Fibroblast of skin of back (primary cell): ENCODE measurements at places on chromosomes 16 and 17.

- DNase-seq, result no peak
Measured at GRCh38 chr17:79141578-79142355, 67.1 kb downstream of the ENGASE start.

DNA sequence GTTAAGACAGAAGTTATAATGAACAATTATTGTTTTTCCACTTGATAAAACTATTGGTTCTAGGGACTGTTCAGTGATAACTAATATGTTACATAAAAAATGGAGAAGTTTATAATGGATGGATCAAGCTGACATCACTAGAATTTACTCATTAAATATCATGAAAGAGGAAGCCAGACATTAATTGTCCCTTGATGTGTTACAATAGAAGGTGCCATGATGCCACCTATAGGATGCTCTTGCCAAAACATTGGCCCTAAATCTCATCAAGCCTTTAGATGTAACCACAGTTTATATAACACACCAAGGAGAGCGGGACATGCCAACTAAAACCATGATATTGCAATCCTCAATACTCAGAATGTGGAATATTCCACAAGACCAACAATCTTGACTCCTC lies 147.9 kb upstream of the MON1B start:
- DNase-seq, result peak; percentile 6

DNA sequence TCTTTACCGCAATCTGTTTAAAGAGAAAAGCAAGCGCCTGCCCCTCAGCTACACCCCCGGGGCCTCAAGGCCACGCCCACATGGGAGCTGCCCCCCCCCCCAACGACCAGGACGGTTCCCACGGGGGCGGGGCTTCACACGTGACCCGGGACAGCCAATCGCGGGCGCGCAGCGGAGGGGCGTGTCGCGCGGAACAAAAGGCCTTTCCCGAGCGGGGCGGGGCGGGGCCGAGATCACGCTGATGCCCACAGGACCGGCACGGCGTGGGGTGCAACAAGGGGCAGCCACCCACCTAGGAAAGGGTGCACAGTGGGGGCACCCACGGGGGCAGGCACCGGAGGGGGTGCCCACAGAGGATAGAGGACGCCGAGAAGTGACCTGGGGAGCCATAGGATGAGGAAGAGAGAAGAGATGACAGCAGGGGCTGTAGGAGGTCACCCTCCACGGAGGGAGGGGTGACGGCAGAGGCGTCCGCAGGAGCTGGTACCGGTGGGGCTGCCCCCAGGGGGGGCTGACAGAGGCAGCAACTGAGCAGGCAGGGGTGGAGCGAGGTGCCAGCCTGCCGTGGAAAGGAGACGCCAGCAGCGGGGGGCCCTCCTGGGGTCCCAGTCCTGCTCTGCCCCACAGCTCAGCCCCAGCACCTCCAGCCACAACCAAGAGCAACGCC lies 6.2 kb downstream of the UNKL start:
- DNase-seq, result peak; percentile 83

DNA sequence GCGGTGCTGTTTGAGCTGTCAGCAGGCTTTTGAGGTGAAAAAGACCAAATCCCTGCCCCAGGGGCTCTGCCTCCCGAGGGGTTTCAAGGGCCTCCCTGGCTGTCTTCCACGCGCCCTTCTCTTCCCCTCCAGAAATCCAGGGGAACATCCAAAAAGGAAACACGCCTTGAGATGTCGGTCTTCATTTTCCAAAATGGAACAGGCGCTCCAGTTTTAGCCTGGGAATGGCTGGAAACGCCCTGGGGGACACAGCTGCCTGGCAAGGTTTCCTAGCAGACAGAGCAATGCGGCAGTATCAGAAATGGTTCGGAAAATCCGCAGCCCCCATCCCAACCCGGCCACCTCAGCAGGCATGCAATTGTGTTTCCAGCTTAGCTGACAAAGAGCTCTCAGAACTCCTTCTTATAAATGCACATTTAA lies 16.6 kb upstream of the LITAF start:
- DNase-seq, result no peak

- peak; percentile 60 for DNase-seq
Measured at GRCh38 chr17:2034157-2034556, 4.2 kb downstream of the DPH1 start.

DNA sequence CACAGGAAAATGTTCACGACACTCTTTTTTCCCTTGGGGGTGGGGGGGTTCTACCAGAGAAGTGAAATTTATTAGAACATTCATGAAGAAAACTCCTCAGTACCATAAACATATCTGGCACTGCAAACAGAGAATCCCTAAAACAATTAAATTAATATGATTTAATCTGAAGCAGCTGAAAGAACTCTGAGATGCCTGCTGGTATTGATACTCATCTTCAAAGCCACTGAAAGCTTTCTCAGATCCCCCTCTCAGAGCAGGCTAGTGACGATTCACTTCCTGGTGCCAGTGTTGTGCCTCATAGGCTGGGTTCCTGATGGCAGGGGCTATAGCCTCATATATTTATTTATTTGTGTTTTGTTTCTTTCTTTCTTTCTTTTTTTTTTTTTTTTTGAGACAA lies 52.7 kb downstream of the MYH10 start:
- no peak for DNase-seq

- DNase-seq, result peak; percentile 98
Measured at GRCh38 chr17:2192367-2193057, 111.1 kb downstream of the SMG6 start.

DNA sequence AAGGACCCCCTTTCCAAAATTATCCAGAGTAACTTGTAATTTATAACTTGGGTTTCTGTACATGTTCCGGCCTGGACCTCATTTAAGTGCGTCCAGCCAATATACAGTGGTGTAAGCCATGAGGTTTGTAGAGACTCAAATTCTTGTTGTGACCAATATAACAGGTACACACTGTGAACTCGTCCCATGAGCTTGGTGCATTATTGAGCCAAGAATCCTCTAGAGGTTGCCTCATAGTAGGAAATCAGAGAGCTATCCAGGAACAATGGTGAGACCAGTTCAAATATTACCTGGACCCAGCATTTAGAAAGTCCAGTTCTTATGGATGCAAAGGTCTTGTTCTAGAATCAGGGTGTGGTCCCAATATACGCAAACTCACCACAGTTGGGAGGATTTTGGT lies 138.2 kb downstream of the NPIPB5 start:
- DNase-seq, result no peak

DNA sequence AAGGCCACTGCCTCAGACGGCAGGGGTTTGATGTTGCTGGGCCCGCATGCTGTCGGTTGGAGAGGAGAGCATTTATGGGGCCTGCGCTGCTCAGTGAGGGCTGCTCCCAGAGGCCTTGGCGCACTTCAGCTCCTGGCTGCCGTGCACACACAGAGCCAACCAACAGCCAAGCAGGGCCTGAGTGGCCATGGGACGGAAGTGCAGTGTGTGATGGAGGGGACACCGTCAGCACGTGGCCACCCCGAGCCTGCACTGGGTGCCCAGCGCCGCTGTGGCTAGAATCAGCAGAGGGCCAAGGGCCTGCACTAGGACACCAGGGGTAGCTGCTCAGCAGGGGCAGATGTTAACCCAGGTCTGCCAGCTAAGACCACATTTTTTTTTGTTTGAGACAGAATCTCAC lies 21.8 kb downstream of the KLHL36 start:
- DNase-seq, result no peak

GRCh38 chr17:19460700-19461099 lies 49.7 kb downstream of the RNF112 start:
- no peak for DNase-seq

DNA sequence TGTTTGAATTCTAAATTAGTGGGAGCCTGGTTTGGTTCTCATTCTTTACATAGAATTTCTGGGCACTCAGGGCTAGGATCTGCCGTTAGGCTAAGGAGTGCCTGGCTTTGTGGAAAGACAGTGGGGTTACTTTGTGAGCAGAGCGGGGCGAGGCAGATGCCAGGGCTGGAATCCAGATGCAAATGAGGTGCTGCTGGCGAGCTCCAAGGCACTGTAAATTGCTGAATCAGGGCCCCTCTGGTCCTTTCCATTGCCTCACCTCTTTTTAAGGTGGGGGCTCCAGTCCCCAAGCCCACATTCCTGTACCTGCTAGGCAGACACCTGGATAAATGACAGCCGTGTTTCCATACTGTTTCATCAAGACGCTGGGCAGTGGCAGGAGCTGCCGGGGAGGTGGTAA lies 33.8 kb downstream of the PIPOX start:
- DNase-seq, result no peak

DNA sequence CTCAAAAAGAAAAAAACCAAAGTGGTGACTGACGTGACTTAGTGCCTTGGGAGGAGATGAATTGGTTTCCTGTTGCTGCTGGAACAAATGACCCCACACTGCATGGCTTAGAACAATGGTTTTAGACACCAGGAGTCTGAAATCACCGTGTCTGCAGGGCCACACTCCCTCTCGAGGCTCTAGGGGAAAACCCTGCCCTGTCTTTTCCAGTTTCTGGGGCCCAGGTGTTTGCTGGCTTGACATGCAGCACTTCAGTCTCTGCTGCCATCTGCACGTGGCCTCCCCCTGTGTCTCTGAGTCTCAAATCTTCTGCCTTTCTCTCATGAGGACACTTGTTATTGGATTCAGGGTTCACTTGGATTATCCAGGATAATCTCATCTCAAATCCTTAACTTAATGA lies 323.8 kb upstream of the TNRC6C start:
- DNase-seq, result no peak

GRCh38 chr16:54986409-54986808 lies 55.7 kb downstream of the IRX5 start:
- DNase-seq, result no peak

DNA sequence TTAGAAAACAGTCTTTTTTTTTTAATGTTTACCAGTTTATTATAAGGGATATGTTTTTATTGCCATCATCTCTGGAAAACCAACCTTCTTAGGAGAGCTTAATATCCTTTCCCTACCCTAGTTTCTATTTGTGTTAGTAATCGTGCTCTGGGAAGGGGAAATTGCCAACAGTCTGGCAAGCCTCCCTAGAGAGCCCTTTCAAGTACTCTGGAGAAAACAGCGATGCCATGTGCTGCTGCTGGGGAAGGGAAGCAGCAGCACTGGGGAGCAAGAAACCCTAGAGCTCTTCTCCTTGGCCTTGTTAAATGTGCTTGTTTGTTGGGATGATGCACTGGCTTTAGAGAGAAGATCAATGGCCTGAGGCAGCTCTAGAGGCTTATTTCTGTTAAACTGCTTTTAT lies 10.3 kb downstream of the RETREG3 start:
- no peak for DNase-seq

- DNase-seq, result no peak
Measured at GRCh38 chr17:39754958-39755553, 17.3 kb downstream of the GRB7 start.

DNA sequence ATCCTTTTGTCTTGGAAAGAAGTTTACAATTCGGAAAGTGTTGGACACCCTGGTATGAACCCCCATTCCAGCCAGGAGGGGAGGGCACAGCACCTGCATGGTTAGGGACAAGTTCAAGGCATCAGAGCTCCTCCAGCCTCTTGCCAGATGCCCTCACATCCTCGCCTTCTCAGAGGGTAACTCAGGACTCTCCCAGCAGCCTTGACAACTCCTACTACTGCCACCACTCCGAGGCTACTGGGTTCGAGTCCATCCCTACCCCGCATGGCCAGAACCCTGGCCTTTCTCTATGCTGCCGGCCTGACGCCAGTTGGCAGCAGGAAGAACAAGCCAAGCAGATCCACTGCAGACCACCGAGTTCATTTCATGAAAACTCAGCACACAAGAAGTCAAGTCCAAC lies 34.1 kb downstream of the AXIN2 start:
- no peak for DNase-seq

DNA sequence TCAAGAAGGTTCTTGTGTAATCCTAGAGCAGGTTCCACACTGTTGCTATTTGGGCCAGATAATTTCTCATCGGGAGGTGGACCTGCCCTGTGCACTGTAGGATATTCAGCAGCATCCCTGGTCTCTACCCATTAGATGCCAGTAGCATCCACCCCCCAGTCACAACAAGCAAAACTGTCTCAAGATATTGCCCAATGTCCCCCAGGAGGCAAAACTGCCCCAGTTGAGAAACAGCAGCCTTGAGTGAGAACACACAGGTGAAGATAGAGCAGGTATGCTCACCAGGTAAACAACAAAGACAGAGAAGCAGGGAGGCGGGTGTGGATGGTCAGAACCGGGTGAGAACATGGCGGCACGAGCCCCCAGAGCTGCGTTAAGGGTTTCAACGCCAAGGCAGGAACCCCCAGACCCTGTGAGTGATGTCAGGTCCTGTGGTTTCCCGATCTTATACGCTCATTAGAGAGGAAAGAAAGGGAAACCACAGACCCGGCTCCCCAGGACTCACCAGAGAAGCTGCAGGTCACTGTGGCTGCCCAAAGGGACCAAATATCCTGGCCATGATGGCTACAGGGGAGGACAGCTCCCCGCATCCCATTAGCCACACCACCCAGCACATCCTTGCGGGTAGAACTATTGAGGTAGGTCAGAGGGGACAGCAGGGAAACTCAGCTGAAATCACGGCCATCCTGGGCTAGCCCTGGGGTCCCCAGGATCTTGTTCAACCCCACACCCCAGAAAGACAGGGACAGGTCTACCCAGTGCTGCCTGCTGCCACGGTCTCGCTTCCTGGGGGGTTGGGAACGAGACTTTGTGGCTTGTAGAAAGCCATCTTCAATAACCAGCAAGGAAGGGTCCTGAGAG lies 21.2 kb downstream of the CDC42EP4 start:
- no peak for DNase-seq

GRCh38 chr16:85905110-85906095 lies 6.4 kb downstream of the IRF8 start:
- no peak for DNase-seq

DNA sequence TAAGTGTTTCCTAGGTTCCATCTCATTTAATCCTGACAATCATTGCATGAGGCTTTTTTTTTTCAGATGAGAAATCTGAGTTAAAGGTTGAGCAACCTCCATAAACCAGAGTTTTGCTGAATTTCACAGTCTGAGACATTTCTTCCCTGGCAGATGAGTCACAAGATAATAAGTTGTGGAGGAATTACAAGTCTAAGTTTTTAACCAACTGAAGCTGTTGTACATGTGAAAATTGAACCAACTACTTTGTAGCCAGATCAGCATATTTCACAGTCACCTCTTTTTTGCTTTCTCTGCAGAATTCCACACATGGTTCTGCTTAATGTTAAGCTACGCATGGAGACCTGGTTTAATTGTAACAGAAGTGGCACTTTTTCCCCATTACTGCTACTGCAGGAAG lies 765.6 kb downstream of the CDH11 start:
- peak; percentile 94 for DNase-seq

- DNase-seq, result peak; percentile 14
Measured at GRCh38 chr16:4111748-4112696, 4.2 kb downstream of the ADCY9 start.

DNA sequence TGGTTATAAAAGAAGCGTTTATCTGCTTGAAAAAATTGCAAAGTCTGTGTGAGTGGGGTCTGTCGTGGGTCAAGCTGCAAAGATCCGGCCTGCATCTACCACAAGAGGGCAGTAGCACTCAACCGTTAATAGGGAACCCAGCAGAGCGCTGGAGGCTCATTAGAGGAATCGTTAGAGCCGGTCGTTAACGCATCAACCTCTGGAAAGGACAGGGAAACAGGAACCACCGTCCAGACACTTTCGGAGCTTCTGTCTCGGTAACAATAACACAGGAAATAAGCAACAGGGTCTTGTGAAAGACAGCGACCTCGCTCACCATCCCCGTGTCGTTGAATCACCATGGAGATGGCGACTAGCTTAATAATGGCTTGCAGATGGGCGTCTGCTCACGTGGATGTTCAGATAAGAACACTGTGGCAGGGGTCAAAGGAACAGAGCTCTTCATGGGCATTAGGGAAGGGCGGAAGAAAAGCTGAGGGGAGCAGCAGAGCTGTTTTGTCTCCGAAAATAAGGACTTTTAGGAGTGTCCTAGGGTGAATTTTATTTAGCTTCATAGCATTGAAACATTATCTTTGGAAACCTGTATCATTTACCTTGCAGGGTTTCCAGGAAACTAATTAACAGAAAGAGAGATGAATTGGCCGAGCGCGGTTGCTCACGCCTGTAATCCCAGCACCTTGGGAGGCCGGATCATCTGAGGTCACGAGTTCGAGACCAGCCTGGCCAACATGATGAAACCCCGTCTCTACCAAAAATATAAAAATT lies 11.9 kb upstream of the NSRP1 start:
- peak; percentile 74 for DNase-seq
